ENCODE measurements at places on chromosomes 6 and 20.

- no peak for DNase-seq
Observed at GRCh38 chr20:10671919-10672623, 1.7 kb downstream of the JAG1 start.

DNA sequence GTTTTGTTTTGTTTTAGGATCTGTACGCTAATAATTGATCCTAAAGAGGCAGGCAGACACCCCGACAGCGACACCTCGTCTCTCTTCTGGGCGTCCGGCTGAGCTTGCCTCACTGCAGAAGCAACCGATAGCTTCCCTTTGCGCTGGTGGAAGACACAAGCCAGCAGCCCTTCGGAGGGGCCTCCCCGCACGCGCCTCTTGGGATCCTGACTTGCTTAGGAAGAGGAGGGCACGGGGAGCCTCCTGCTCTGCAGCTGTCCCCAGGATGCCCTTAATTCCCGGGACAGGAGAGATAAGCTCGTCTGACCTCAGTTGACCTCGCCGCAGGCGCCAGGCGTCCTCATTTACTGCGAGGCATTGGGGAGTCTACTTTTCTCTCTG lies 94.0 kb downstream of the CD83 start:
- DNase-seq: peak; percentile 52

DNA sequence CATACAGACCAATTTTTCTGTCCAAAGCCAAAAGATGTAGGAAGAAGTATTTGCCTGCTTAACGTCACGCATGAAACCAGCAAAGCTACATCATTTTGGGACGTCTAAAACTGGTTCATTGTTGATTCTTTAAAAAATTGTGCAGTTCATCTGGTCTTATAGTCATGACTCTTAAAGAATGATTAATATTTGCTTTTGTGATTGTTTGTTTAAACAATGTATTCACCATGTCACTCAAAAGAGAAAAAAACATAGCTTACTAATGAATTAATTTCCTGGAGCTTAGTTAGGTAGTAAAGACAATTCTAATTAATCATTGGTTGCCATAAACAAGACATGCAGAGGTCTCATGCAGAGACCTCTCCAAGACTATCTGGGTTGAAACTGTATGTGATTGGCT lies 157.3 kb downstream of the RPS12 start:
- no peak for DNase-seq

DNA sequence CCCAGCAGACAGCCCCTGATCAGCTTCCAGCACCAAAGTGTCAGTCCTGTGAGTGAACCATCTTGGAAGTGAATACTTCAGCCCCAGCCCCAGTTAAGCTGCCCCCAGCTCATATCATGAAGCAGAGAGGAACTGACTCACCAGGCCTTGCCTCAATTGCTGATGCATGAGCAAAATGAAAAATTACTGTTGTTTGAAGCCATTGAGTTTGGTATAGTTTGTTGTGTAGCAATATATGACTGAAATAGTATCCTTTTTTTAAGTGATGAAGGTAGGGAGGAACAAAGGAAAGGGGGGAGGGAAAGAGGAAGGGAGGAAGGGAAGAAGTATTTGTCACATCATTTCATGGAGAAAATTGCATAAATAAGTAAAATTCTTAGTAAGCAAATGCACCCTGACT lies 266.4 kb downstream of the MAFB start:
- no peak for DNase-seq

- DNase-seq: no peak
Observed at GRCh38 chr6:110708295-110708950, 106.8 kb downstream of the CDK19 start.

GRCh38 chr20:53355790-53356189 lies 237.8 kb downstream of the ZNF217 start:
- DNase-seq: no peak

GRCh38 chr20:6764619-6765018 lies 2.9 kb upstream of the BMP2 start:
- DNase-seq: no peak

GRCh38 chr6:30135757-30136156 lies at the start of gene TRIM40:
TRIM40 (plus strand) TSS chr6:30136140; CDS start chr6:30137037, 897 bp downstream.
- DNase-seq: no peak

DNA sequence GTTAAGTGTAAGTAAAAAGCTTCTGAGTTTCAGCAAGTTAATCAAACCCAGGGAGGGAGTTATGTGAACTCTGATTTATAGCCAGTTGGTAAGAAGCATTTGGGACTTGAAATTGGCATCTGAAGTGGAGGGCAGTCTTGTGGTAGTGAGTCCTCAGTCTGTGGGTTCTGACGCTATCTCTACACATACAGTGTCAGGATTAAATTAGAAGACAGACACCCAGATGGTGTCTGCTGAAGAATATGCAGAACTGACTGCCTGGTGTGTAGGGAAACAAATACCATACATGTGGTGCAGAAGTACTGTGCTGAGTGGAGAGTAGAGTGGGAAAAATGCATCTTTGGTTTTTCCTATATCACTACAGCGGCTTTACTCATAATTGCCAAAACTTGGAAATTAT lies 43.5 kb upstream of the PLN start:
- no peak for DNase-seq

GRCh38 chr6:143707697-143708096 lies 29.9 kb downstream of the PHACTR2 start:
- no peak for DNase-seq

DNA sequence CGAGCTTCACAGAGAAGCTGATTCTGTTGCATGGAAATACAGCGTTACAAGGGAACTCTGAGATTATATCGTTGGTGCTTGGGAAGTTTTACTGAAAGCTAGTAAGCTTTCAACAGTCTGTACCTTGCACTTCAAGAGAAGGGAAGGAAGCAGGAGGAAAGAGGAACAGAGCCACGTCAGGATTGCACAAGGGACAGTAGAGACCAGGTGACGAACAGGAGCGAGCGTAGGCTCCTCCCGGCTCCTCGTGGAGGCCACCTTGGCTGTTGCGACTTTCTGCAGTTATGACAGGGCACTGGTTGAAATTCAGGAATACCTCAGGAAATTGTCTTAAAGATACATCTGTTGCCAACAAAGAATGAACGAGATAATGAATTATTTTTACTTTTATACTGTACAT lies 18.8 kb downstream of the RTF2 start:
- no peak for DNase-seq

- no peak for DNase-seq
Observed at GRCh38 chr20:41259309-41259708, 58.2 kb downstream of the ZHX3 start.

DNA sequence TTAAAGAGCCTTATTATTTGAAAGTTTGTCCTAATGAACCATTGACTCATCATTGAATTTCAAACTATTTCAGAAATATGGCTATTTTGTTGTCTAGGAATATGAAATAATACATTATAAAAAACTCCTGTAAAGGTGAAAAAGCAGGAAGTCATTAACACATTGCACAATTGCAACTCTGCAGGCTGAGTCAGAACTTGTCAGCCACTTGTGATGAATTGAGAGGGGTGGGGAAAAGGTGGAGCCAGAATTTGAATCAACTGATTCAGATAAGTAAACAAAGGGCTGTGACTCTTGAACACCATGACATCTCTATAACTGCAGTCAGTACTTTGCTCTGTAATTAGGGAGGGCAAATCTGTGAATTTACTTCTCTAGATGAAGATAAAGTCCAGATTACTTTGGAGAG lies 6.0 kb downstream of the C6orf141 start:
- no peak for DNase-seq

- no peak for DNase-seq
Observed at GRCh38 chr6:170124150-170124549, 166.7 kb downstream of the DLL1 start.

DNA sequence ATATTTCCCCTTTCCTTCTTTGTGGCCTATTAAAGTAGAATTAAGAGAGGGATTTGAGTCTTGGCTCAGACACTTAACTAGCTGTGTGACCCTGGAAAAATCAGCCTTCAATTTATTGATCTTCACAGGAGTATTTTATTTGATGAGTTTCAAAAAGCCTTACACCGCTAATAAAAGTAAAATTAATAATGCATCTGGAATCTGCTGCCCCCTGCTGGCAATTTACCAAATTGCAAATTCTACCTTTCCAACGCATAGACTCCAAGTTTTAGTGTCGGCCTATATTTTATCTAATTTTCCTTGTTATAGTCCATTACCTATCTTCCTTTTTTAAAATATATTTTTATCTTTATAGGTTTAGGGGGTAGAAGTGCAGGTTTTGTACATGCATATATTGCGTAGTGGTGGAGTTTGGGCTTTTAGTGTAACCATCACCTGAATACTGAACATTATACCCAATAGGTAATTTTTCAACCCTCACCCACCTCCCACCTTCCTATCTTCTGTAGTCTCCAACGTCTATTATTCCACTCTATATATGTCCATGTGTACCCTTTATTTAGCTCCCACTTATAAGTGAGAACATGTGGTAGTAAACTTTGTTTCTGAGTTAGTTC lies 46.3 kb downstream of the GOPC start:
- peak; percentile 47 for DNase-seq

DNA sequence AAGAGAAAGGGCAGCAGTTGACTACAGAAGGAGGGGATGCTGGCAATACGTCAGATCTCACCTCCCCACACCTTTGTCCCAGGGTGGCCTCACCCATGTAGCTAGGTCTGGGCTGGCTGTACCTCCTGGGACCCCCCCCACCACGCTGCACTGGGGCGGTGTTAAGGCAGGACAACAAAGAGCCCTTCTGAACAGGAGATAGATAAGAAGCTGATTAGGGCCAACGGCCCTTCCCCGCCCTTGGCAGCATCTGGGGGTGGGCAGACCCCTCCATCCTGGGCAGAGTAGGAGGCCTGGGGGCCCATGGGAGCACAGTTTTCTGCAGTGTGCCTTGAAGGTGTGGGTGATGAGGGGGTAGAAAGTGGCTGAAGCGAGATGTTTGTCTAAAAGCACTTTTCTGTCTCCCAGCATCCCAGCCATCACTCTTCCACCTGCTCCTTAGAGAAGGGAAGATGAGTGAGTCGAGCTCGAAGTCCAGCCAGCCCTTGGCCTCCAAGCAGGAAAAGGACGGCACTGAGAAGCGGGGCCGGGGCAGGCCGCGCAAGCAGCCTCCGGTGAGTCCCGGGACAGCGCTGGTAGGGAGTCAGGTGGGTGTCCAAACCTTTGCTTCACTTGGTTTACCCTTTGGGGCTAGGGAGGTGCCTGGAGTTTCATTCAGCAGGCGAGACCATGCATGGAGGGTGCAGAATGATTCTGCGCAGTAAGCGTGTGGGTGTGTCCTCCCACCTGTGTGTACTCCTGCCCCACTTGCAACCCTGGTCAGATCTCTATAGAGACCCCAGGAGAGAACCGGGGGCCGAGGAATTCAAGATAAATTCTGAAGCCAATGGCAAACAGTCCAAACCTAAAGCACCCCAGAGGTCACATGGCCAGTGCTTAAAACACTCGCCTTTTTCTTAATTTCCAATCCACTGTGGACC lies 3.9 kb downstream of the HMGA1 start:
- no peak for DNase-seq
